Sigmoid colon (tissue), 7 donors: ENCODE measurements at places on chromosomes 2 and 18.
A peak's percentile ranks its signal among the peaks of the same experiment; 100 is the strongest.

GRCh38 chr2:98560256-98560771, 48.0 kb downstream of the COA5 start:
- peak; percentile 83 for DNase-seq

DNA sequence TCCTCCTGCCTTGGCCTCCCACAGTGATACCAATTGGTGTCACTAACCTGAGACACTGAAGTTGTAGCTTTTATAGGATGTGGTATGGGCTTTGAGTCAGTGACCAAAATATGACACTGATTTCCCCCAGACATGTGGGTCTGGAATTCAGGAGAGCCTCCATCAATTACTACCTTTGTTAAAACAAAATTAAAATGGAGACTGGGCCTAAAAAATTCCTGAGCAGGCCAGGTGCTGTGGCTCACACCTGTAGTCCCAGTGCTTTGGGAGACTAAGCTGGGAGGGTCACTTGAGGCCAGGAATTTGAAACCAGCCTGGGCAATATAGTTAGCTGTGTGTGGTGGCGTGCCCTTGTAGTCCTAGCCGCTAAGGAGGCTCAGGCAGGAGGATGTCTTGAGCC, 36.9 kb upstream of the LIPG start:
- no peak for DNase-seq

DNA sequence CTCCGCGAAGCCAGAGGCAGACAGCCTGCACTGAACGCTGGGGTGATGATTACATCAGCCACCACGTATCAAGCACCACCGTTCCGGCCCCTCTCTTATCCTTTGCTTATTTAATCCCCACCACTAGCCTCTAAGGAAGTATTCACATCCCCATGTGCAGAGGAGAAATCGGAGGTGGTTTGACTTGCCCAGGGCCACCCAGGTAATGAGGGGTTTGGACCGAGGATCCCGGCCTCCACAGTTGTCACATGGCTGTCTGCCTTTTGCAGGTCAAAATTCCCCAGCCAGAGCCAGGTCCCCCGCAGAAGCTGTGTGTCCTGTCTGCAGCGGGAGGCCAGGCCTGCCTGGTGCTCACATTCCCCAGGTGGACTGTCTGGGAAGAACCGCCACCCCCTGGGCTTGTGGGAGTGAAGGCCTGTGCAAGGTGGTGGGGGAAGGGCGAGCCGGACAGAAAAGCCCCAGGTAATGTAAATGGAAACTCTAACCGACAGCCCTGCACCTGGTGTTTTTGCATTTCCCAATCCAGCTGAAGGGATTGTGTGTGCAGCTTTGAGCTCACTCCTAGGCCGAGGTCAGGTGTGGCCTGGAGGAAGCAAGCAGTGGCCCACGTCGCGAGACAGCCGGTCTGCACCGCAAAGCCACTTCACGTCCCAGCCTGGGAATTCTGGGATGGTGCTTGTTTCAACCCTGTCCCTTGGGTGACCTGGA, 108.5 kb upstream of the ID2 start:
- peak; percentile 60 for DNase-seq

DNA sequence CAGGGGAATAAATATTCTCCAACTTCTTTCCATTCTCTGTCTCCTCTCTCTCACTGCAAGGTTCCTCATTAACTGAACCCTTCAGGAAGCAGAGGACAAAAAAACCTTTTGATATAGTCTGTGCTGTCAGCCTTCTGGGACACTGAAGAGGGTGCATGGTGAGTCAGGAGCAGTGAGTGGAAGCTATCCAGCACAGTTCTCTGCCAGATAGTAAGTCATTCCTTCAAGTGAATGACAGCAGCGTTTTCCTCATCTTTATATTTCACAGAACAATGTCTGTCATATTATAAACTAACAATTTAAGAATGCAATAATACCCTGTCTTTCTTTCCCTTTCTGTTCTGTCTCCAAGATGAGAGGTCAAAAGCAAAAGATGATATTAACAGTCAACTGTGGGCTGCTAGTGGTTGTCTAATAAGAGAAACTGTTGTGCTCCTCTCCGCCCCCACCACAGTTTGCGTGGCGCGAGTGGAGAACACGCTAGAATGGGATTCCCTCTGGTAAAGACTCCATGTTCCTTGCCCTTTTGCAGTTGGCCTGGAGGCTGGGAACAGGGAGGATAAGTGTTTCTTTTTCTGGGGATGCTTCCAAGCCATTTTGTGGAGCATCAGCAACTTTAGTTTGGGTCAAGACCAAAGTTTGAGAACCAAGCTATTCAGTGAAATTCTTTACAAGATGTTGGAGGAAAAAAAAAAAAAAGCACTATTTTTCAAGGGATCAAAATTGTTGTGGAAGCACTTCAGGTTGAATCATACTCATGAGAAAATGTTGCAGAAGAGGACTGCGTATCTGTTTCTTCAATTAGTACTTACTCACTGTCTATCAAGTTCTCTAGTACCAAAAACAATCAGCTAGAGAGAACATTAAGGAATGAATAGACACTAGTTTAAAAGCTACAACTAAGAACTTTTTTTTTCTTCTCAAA, 430.2 kb downstream of the SETBP1 start:
- DNase-seq: peak; percentile 70

- DNase-seq: peak; percentile 34
Measured at GRCh38 chr2:109376115-109376514, 237.7 kb downstream of the SEPTIN10 start.

DNA sequence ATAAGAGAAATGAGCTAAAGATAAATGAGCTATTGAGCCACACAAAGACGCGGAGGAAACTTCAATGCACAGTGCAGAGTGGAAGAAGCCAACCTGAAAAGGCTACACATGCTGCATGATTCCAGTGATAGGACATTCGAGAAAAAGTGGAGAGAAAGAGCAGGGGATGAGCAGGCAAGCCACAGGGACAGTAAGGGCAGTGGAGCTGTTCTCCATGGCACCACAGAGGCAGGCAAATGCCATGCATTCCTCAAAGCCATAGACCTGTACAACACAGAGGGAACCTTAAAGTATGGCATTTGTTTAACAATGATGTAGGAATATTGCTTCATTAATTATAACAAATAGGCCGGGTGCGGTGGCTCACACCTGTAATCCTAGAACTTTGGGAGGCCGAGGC, 36.5 kb upstream of the ZNF236 start:
- DNase-seq: no peak

DNA sequence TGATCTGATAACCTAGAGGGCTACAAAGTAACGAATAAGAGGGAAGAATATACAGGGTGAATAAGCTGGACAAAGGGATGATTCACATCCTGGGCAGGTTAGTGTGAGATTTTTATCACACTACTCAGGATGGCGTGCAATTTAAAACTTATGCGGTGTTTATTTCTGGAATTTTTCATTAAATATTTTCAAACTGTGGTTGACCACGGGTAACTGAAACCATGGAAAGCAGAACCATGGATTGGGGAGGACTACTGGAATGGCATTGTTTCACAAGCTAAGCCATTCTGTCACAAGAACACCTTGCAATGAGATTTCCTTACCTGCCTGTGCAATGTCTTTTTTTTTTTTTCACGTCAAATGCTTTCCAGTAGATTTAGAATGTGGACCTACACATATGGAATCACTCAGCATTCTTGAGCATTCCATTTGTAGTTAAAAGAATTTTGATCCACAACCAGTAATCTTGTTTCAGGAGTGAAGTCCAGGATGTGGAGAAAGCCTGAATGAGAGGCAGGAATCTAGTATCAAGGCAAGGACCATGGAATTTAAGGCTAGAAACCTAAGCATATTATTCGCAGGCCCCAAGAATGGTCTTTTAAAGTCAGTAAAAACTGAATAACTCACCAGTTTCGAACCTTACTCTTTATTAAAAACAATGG, 8.0 kb upstream of the CDK15 start:
- DNase-seq: no peak

- no peak for DNase-seq
Measured at GRCh38 chr18:48533340-48534070, 5.3 kb upstream of the CTIF start.

GRCh38 chr2:191114403-191114886, 36.3 kb downstream of the STAT4 start:
- no peak for DNase-seq

DNA sequence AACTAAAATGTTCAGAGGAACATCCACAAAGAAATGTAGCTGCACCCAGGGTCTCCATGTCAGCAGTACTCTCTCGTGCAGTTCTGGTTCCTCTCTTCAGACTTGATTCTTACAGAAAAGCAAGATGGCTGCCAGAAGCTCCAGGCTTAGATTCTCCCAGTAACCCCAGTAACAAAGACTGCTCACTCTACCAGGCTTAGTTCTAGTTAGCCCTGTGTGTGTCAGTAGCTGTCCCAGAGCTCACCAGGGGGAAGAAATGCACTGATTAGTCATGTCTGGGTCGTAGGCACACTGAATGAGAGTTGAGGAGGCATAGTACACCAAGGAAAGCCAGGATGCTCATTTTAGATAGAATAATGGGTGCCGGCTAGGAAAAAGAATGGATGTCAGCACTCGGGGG, 395.0 kb upstream of the NRP2 start:
- DNase-seq: no peak

DNA sequence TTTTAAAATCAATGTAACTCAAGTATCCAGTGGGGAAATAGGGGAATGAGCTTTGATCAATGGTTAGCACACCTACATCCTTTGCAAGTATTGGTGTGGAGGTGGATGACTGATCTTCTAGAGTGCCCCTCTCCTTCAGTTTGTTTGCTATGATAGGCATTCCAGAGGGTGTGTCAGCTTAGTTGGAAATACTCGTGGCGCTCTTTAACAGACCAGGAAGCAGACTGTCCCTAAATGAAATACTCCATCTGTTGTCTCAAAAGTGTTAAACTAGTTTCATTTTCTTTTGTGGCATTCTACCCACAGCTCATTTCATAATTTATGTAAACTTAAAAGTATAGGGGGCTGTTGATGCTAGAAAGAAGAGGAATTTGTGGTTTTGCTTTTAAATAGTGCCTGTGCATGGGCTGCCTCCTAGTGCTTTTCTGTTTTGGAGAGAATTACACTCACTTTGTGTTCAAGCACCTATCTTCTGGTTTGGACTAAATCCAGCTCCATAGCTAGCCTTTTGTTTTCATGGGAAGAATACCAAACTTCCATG, 66.2 kb downstream of the STAT1 start:
- DNase-seq: no peak

DNA sequence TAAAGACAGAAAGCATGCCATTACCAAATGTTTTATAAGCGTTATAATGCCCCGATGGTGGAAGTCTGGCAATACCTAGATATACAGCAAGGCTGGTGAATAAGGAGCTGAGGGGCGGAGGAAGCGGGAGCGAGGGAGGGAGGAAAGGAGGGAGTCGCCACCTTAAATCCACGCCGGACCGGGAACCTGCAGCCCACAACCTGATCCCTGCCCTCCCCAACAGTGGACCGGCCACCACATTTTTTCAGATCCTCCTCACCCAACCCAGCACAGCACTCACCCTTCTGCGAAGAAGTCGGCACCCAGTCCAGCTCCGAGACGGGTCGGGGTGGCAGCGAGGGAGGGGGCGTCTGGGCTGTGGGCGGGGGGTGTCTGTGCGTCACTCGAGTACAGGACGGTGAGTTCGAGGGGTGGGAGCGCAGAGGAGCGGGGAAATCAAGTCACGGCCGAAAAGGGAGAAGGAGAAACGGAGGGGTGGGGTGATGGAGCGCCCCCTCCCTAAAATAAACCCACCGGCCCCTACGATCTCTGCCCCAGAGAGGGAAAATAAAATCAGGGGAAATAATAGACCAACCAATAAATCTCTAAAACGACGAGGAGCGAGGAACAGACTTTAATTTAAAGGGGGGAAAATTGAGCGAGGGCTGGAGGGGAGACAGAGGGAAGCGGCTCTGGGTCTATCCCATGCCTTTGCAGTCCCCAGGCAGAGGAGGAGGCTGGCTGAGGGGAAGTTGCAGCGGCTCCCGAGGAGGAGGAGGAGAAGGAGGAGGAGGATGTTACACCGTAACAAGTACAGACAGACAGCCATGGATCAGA, 96.5 kb upstream of the SERTAD2 start:
- DNase-seq: peak; percentile 88

DNA sequence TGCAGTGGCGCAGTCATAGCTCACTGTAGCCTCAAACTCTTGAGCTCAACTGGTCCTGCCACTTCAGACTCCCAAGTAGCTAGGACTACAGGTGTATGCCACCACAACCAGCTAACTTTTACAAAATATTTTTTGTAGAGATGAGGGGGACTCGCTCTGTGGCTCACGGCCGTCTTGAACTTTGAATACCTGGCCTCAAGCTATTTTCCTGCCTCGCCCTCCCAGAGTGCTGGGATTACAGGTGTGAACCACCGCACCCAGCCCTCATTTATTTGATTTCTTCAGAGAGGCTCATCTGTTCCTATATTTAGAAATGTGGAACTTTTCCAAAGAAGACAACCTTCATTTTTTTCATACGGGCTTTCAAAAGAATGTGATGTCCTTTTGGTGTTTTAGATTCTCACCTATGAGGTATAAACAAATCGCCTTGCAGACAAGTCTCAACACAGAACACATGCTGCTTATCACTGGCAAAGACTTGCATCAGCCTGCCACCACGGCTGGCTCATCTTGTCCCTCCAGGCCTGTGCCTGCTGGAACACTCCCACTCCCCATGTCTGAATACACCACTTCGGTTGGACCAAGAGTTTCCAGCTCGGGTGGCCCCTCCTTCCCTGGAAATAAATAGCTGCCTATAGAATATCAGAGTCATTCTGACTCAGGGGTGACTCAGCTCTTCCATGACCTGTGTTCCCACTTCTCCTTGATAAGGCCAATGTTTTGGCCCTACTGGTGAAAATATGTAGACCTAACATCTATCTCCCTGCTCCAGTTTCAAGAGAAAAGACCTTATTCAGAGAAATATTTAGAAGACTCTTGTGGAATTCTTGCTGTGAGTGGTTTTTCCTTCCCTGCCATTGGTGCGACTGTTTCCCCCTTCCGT, 202.6 kb downstream of the TGIF1 start:
- no peak for DNase-seq

DNA sequence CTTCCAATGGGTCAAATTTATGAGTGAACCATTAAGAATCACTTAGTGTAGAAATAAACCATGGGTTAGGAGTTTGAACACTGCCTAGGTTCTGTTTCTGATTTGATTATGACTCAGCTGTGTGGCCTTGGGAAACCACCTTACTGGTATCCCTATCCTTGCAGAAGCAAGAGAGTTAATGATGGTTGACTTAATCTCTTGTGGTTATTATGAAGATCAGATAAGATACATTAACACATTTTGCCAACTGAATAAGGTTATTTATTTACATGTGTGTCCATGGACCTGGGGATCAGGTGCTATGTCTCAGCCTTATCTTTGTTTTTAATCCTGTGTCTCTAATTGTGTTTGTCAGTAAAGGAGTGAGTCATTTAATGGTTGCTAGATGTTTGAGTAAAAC, 5.4 kb upstream of the KCNJ13 start:
- no peak for DNase-seq

DNA sequence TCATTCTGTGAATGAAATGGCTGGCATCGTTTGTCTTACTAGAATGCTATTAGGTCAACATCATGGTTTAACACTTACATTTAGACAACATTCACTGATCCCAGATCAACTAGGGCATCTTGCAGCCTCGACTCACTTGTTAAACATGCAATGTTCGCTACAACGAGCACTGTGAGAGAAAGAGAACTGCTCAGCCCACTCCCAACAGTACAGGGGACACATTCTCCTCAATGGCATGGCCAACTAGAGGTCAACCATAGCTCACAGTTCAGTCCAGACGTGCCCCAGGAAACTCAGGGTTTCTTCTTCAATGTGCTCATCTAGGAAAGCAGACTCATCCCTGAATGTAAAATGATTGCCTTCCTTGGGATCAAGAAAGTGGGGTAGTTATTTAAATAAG, 5.9 kb downstream of the WIPF1 start:
- DNase-seq: no peak
